Thymus (tissue), 14 donors: ENCODE measurements at places on chromosomes 13 and 19. TPM values are rescaled to one million over a fixed set of nuclear protein-coding genes. Genes with fewer than 3 reads are reported as not detected.

DNA sequence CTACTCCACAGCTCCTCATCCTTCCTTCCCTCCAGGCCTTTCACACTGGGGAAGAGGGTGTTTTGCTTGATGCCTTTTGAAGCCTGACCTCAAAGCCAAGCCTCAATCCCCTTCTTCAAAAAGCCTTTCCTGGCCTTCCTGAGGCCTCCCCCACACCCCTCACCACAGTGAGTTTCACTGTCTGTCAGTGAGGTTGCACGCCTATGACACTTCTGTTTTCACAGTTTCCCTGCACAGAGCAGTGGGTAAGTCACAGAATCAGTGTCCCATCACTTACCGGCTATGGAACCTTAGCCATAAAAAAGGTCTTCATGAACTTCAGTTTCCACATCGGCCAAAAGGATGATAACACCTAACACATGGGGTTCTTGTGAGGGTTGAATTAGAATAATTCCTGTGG is 371.4 kb downstream of the UQCRFS1 start:
- H3K27me3 ChIP-seq = no peaks in the 10 kb centered on the region
- no peak overlapping the region for H3K4me3 ChIP-seq
- H3K27ac ChIP-seq = no peak overlapping the region
- no peaks in the 10 kb centered on the region for H3K4me1 ChIP-seq
- DNase-seq = no peak

- H3K27ac ChIP-seq = no peak overlapping the region
- no peaks in the 10 kb centered on the region for H3K36me3 ChIP-seq
- H3K27me3 ChIP-seq = no peaks in the 10 kb centered on the region
- no peak for DNase-seq
- no peak overlapping the region for H3K4me3 ChIP-seq
Measured at GRCh38 chr13:99688776-99689175, 187.5 kb downstream of the TM9SF2 start.

GRCh38 chr19:3555653-3556422 is 1.5 kb downstream of the MFSD12 start:
- no peak for DNase-seq
- H3K27me3 ChIP-seq = no peaks in the 10 kb centered on the region
- H3K4me1 ChIP-seq = peaks cover 57% of the 10 kb centered on the region
- H3K36me3 ChIP-seq = peaks cover 13% of the 10 kb centered on the region

GRCh38 chr19:6070720-6071485 is 39.4 kb downstream of the RFX2 start:
- no peak overlapping the region for H3K27ac ChIP-seq
- peaks cover 3% of the 10 kb centered on the region for H3K27me3 ChIP-seq
- H3K36me3 ChIP-seq = peaks cover 4% of the 10 kb centered on the region
- peaks cover 20% of the 10 kb centered on the region for H3K4me1 ChIP-seq
- no peak for DNase-seq

CD209 gene
- total RNA-seq = 3.4 TPM

DNA sequence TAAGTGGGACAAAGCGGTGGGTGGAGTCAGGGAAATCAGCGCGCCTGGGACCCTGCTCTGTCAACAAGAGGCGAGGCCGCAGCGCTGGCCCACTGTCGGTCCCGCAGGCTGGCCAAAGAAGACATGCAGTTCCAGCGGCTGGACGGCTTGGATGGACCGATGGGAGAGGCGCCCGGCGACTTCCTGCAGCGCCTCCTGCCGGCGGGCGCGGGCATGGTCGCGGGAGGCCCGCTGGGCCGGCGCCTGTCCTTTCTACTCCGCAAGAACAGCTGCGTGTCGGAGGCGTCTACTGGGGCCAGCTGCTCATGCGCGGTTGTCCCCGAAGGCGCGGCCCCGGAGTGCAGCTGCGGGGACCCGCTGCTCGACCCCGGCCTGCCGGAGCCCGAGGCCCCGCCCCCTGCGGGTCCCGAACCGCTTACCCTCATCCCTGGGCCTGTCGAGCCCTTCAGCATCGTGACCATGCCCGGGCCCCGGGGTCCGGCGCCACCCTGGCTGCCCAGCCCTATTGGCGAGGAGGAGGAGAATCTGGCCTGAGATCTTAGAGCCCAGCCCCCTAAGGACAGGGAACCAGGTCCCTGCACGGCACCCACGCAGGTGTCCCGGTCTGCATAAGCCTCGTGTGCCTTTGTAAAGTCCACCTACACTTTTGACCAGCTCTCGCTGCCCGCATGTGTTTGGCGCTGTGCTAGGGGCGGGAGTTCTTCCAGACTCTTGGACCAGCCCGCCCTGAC is 6.1 kb downstream of the BEST2 start:
- no peak overlapping the region for H3K4me3 ChIP-seq
- H3K36me3 ChIP-seq = no peaks in the 10 kb centered on the region
- peaks cover 7% of the 10 kb centered on the region for H3K4me1 ChIP-seq
- no peak overlapping the region for H3K27ac ChIP-seq

DNA sequence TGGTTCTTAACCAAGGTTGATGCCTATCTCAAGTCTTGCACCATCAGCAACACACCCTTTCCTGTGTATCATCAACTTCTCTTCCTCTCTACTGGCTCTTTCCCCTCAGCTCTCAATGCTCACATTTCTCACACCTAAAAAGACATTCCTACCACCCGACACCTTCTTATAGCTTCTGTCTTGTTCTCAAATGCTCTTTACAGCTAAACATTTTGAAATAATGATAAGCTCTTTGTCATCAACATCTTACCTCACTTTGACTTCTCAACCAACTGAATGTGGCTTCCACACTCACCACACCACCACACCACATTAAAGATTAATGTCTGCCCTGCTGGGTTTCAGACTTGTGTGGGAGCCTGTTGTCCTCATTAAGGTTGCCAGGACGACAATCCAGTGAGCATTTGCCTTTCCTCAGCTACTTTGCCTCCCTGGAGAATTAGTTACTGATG is 67.8 kb downstream of the RXFP2 start:
- no peak for DNase-seq
- H3K36me3 ChIP-seq = no peaks in the 10 kb centered on the region
- H3K27me3 ChIP-seq = no peaks in the 10 kb centered on the region
- no peak overlapping the region for H3K4me3 ChIP-seq

DNA sequence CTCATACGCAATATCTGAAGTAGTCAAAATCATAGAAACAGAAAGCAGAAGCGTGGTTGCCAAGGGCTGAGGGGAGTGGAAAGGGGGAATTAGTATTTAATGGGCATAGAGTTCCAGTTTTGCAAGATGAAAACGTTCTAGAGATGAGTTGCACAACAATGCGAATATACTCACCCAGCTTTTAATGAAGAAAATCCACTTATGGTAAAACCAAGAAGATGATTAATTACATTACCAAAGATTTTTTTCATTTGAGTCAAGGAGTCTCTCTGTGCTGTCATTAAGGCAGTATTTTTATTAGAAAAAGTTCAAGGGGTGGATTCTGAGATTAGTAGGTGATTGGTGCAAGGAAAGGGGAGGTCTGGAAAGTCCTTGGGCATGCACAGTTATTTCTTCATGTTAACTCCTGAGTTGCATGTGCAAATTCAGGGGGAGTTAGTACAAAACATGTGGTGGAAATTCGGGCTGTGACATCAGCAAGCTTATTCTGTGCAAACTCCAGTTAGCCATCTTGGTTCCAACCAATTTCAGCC is 6.9 kb upstream of the CBY2 start:
- H3K27me3 ChIP-seq = no peaks in the 10 kb centered on the region
- no peak overlapping the region for H3K27ac ChIP-seq
- DNase-seq = no peak
- H3K36me3 ChIP-seq = no peaks in the 10 kb centered on the region
